ENCODE measurements at places on chromosomes 5 and 9.

GRCh38 chr5:155455791-155456514 is 442.4 kb downstream of the KIF4B start:
- DNase-seq: no peak

DNA sequence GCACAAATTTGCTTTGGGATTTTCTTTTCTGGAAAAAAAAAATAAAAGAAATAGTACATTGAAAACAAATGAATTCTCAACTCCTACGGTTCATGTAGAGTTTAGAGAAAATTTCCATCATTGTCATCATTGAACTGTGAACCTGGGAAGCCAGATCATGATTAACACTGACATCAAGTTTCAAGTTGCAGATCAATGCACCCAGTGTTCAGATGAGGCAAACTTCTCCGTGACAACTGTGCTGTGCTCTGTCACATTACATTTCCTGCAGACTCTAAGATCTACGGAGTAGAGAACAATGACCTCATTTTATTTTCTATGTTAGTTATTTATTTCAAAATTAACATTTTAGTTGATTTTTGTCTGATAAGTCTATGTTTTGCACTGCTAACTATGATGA is 99.7 kb downstream of the MAP1B start:
- no peak for DNase-seq

DNA sequence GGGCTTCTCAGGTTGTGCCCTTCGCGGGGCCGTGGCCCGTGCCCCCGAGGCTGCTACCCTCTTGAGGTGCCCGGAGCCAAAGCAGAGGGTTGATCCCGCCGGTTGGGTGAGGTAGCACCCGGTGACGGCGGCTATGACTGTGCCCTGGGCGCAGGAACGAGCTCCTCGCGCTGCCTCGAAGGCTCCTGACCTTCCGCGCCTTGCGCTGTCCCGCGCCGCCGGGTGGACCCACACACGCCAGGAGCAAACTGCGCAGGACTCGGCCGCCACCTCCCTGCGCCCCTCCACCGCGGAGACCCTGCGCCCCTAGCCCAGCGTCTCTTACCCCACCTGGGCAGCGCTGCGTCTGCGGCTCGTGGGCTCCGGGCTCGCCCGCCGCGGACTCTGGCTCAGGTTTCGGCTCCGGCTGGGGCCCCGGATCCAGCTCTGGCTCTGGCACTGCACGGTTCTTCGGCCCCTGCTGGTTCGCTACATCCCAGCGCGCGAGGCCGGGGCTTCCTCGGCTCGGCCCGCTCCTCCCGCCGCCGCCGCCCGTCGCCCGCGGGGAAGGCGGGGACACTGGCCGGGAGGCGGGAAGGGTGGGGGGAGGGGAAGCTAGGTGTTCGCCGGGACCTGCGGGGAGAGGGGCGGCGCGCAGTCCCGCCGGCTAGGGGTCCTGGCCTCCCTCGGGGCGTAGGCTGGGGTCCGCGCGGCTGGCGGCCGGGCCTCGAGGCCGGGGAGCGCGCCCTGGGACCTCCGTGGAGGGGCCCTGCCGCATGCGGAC is 5.4 kb upstream of the PITX1 start:
- DNase-seq: no peak

DNA sequence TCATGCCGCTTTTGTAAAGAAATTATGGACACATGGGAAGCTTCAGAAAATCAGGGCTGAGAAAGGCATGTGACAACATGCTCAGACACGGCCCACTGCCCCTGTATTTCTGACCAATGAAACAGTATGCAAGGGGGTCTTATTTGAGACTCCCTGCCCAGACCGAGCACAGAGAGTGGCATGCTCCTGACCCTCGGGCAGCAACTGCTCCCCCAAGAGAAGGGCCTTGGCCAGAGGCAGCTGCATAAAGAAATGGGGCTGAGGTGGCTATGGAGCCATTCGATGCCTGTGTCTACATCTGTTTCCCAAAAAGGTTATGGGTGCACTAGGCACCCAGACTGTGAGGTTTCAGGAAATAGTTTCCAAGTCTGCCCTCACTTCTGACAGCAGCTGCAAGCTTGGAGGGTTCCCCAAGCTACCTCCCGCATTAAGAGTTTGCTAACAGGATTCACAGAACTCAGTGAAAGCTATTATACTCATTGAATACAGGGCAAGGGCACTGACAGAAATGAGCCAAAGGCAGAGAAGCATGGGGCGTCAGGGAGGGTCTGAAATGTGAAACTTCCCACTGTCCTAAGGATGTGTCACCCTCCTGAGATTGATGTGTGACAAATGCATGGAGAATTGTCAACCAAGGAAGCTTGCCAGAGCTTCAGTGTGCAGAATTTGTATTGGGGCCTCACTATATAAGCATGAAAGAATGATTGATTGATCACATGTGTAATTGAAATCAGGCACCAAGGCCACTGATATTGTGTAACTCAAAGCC is 94.3 kb downstream of the DAP start:
- no peak for DNase-seq

GRCh38 chr5:6872441-6873160 is 159.4 kb downstream of the TENT4A start:
- DNase-seq: no peak

DNA sequence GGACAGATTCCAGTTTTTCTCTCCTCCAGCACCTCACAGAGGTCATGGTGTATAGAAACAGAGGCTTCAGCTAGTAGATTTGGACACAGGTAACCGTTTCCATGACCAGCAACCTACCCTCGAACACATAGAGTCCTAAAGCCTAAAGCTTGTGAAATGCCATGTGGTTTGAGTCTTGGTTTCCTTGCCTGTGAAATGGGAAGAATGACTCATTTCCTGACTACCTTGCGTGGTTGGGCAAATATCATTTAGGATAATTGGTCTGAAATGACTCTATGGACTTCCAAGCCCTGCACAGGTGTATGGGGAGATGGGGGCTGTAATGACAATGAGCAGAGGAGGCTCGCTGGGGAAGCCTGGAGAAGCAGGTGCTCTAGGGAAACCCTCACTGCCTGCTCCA is 134.6 kb downstream of the TTLL11 start:
- no peak for DNase-seq

- no peak for DNase-seq
Observed at GRCh38 chr5:143313298-143313852, 90.1 kb downstream of the NR3C1 start.

GRCh38 chr9:90774682-90775081 is 26.9 kb upstream of the SYK start:
- DNase-seq: no peak

DNA sequence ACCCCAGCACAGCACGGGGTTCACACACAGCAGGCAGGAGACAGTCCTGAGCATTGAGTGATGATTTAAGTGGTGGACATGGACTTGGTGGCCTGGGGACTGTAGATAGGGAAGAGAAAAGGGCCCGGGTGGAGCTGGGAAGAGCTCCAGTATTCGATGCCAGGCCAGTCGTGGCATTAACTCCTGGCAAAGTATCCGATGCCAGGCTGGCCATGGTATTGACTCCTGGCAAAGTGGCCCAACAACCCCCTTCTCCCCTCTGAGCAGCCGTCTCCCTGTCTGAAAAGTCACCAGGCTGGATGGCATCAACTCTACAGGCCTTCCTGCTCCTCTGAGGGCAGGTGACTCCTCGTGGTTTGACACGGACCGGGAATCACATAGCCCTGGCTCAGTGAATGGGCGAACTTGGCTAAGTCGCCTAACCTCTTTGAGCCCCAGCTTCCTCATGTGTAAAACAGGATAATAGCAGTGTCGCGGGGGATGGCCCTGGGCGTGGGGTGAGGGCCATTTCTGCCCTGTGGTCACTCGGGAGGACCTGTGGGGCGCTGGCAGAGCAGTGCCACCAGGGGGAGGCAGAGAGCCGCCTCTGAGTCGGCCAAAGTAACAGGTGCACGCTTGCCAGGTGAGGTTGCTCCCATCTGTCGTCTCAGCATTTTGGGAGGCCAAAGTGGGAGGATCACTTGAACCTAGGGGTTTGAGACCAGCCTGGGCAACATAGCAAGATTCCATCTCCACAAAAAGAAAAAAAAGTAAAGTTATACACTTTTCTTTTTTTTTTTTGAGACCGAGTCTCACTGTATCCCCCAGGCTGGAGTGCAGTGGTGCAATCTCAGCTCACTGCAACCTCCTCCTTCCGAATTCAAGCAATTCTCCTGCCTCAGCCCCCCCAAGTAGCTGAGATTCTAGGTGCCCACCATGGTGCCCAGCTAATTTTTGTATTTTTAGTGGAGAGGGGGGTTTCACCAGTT is 5.7 kb upstream of the SEC16A start:
- DNase-seq: peak; percentile 37

DNA sequence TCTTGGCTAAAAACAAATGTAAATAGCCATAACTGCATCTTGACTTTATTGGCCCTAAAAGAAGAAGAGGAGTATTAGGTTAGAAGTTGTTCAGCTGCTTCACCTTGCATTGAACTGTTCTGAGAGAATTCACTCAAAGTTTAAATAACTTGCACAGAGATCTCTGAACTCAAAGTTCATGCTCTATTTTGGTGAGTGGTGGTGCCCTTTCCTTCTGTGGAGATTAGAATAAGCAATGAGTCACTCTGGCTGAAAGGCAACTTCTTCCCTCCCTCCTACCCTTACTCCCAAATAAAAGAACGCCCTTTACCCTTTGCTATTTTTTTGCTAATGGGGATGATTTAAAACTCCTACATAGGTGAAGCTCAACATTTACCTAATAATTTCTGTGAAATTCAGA is 48.9 kb downstream of the ERMP1 start:
- no peak for DNase-seq

DNA sequence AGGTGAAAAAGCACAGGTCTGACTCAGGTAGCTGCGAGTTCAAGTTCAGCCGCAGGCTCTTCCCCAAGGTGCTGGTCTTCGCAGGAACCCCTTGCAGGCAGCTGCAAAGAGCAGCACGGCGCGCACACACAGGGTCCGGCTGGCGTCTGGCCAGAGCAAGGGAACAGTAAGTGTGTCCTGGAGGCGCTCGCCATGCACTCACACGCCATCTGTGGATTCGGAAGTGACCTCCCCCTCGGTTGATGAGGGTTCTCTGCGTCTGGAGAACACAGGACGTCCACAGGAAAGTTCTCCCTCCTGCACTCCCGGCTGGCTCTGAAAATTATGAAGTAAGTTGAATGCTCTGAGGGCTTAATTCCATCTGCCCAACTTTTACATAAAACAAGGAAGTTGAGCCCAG is 14.0 kb upstream of the EGFL7 start:
- DNase-seq: no peak

DNA sequence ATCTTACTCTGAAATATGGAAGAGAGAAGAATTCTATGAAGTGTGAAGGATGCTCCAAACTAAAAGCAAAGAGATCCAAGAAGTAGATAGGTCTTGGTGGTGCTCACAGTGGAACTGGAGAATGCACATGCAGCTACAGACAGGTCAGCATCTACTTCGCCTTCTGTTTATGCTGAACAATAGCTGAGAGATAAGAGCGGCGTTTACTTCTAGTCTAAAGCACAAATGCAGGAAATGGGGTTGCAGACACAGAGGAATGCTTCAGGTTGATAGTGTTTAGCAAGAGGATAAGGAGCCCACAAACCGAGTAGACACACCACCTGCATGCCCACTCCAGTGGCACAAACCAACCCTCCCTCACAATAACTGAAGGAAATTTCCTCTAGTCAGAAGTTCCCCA is 180.0 kb upstream of the RGMB start:
- no peak for DNase-seq

- no peak for DNase-seq
Observed at GRCh38 chr5:179307931-179308471, 37.3 kb downstream of the ADAMTS2 start.

GRCh38 chr9:72588336-72588735 is 66.9 kb downstream of the TMC1 start:
- DNase-seq: no peak
